NCI-H524 treated with DMSO at 0.1 percent for 48 hours (cell line): ENCODE measurements at places on chromosomes 1 and 21.

- DNase-seq, result no peak
Observed at GRCh38 chr1:2276803-2277580, 48.9 kb downstream of the SKI start.

GRCh38 chr1:192703283-192704206 lies 67.6 kb downstream of the RGS13 start:
- no peak for DNase-seq

DNA sequence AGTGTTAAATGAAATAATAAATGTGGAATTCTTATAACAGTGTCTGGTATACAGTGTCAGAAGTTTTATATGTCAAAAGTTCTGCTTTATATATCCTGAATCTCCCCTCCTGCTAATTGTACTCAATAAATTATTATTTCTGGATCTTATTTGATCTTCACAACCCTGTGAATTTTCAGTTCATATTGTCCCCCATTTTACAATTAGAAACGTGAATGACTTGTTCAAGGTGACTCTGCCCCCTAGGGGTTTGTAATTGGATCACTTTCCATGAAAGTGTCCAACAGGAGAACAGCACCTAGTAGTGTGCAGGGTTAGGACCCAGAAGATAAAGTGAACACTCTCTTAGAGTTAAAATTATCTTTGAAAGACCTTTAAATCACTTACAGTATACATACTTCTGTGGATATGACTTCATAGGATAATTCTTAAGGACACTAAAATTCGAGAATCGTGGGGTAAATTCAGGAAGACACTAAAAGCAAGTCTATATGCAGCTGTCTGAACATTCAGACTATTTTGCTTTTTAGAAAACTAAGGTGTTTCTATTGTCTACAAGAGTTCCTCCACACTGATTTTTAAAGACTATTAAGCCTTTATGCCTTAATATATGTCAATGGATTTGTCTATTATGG lies 4.5 kb upstream of the DDR2 start:
- DNase-seq, result no peak

GRCh38 chr21:37783016-37783415 lies 133.2 kb downstream of the KCNJ6 start:
- DNase-seq, result no peak

DNA sequence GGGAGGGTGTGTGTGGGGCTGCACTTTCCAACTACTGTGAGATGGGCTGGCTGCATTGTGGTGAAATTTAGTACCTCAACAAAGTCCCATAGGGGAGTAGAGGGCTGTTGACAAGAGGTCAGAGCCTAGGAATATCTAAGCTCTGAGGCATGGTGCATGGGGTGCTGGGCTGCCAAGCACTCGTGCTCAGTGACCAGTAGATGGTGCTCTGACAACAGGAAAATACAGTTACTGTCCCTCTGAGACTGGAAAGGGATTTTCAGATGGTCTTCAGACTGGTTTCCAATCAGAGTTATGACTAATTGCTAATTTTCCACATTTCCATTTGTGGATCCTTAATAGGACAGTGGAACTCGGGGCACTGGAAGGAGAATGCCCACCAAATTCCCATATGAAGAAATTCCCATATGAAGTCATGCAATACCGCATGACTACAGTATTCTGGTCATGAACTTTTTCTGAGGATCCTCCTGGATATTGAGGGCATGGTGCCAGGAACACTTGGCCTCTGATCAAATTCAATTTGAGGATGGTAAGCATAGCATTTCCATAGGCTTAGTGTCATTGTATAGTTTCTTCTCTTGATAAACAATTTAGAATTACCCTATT lies 4.1 kb upstream of the CACNA1E start:
- DNase-seq, result no peak

DNA sequence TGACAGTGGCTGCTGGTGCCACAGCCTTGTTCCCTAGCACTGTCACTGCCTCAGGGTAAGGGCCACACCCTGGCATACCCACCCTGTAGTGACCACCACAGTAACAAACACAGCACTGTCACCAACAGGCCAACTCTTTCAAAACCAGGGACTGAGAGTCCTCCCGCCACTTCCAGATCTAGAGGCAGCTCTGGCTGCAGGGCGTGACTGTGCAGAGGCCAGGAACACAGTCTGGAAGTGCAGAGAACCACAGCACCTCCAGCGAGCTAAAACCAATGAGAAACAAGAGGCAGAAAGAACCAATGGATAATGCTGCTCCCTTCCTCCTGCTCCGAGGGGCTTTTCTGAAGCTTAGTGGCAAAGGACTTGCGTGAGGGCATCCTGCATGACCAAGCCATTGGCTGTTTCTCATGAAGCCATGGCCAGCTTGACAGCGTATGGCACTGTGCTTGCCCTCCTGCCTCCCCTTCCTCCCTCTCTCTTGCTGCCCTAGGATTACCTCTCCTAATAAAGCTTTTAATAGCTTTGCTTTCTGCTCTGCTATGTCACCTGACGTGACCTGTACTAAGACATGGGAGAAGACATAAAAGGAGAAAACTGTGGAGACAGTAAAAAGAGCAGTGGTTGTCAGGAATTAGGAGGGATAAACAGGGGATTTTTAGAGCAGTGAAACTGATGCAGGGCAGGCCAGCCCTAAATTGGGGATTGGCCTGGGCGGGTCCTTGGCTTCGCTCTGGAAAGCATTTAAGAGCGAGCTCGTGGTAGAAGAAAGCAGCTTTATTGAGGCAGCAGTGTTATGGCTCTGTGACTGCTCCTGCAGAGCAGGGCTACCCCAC lies 7.2 kb downstream of the PARP1 start:
- DNase-seq, result no peak

DNA sequence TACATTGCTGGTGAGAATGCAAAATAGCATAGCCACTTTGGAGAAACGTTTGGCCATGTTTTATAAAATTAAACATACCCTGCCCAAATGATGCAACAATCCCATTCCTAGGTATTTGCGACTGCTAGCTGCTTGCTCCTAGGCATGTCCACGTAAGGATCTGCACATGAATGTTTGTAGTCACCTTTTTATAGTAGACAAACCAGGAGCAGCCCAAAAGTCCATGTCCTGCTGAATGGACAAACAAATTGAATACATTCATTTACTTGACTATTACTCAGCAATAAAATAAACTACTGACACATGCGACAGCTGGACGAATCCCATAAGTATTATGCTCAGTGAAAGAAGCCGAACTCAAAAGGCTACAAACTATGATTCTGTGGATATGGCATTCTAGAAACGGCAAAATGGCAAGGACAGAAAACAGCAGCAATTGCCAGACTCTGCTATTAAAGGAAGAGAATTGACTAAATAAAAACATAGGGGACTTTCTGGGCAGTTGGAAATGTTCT lies 161.9 kb upstream of the GALNT2 start:
- DNase-seq, result no peak

GRCh38 chr1:226149806-226150205 lies 36.7 kb downstream of the ACBD3 start:
- DNase-seq, result no peak

DNA sequence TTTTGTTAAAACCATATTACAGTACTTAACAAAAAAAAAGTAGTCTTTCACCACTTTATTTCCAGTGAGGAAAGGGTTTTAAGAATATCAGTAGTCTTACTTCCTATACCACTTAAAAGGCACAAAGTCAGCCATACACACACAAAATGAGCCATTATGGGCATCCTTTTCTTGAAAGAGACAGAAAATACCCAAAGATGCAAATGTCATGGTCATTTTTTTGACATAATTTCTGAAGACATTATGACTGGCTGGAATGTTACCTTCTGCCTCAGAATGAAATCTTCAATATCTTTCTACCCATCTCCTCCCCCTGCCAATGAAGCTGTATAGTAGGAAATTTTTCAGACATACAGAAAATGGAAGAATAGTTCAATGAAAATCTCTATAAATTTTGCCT lies 237.7 kb downstream of the SLC45A1 start:
- no peak for DNase-seq

- no peak for DNase-seq
Observed at GRCh38 chr1:116167625-116168276, 56.6 kb downstream of the MAB21L3 start.

- no peak for DNase-seq
Observed at GRCh38 chr1:2194319-2194897, at the start of gene FAAP20. Gene FAAP20 (minus strand): TSS chr1:2194772. CDS start chr1:2194749, 23 bp downstream.

DNA sequence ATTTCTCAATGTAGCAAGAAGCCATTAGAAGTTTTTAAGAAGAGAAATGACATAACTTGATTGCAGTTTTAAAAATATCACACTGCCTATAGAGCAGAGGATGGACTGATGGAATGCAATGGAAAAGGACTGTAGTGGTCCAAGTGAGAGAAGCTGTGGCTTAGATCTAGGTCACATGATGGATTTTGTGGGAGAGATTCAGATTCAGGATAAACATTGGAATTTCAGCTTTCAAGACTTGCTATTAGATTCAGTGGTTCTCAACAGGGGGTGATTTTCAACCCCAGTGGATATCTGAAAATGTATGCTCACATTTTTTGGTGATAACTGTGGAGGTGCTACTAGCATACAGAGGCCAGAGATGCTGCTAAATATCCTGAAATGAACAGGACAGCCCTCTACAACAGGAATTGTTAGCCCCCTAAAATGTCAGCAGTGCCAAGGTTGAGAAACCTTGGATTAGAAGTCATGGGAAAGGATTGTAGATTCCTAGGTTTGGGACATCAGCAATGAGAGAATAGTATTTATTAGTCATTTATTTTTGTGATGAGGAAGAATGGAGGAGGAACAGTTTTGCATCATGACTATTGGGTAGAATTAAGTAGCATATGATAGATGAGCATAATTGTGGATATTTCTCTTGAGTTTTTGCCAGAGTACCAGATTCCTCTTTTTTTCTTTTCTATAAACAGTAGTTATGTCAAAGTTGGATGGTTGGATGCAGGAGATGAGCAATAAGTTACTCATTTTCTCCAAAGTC lies 30.1 kb upstream of the KCNK2 start:
- DNase-seq, result no peak

- DNase-seq, result no peak
Observed at GRCh38 chr1:10520952-10521351, 46.2 kb downstream of the PEX14 start.

DNA sequence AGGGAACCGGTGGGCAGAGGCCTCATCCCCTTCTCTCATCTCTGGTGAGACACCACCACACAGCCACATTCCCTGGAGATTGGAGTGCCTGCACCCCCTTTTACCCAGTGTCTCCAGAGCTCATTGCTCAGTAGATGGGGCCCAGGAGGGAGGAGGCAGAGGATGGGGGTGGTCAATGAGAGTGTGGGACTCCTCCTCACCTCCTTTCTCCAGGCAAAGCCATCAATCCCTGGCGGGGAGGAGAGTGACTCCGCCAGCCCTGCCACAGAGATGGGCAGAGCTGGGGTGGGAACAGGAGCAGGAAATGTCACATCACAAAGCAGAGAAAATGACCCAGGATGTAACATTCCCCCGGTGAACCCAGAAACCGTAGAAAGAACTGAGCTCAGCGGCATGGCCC lies 117.2 kb downstream of the MATN1 start:
- DNase-seq, result no peak

DNA sequence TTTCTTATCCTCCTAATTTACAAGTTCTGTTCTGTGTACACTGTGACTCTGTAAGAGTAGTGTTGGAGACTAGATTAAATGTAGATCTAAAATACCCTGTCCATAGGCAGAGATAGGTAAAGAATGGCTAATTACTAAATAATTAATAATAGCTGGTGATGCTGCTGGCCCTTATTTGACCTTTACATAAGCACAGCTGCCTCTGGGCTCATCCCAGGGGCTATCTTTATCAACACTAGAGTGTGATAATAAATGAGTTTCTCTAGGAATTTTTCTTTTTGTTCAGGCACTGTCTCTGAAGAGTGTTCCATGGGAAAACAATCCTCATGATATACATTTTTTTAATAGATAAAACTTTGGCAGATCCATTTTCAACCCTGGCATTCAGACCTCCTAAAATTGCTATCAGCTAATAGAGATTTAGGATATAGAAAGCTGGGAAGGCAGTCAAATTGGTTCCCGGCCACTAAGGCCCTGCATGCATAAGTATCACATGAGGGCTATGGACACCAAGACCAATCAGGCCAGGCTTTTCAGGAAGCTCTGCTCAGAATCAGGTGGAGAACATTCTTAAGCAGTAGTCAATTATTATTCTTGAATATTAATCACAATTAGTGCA lies 107.2 kb downstream of the ROR1 start:
- DNase-seq, result no peak

DNA sequence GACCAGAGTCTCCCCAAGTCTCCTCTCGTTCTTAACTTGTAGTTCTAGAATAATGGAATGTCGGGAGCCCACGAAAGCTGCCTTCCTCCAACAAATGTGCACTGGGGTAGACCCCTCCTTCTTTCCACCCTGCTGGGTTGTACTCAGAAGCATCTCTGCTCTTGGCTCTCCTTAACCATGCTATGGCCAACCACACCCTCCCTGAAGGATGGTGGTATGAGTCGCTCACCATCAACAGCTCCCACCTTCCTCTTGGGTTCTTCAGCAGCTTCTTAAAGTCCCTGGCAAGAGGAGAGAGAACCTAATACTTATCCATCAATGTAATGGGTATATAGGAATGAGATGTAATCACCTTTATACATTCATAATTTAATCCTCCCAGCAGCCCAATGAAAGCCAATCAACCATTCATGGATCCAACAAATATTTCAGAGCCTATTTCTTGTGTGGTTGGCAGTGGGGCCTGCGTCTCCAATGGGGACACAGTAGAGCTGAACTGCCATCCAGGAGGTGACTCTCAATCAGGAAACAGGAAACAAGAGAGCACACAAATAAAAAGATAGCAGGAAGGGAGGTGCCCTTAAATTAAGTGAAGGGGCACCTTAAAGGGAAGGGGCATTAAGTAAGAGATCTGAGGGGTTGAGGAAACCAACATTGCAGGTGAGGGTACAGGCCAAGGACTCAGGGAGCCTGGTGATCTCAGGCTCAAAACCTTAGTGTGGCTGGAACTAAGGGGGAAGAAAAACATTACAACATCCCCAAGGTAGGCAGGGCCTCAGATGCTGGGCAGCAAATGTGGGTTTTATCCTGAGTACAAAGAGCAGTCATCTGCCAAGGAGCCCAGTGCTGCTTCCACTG lies 64.4 kb upstream of the ETS2 start:
- DNase-seq, result no peak

GRCh38 chr1:159751031-159751430 lies 29.7 kb upstream of the DUSP23 start:
- DNase-seq, result no peak

GRCh38 chr1:227776331-227776771 lies 39.1 kb upstream of the PRSS38 start:
- no peak for DNase-seq

DNA sequence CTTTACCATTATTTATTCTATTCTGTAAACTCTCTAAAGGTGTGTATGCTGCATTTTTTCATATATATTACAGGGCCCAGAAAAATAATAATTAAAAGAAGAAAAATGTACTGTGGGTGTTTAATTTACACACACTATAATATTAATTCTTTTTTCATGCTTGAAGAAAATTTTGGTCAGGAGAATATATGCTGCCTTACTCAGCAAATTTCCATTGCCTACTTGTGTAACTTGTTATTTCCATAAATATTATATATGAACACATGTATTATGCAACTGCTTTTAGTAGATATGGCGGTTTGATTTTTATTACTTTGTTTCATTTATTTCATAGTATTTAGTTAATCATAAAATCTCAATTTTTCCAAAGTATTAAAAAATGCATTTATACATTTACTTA lies 46.4 kb upstream of the SERPINC1 start:
- no peak for DNase-seq
